ENCODE measurements at places on chromosomes 6 and 20.

DNA sequence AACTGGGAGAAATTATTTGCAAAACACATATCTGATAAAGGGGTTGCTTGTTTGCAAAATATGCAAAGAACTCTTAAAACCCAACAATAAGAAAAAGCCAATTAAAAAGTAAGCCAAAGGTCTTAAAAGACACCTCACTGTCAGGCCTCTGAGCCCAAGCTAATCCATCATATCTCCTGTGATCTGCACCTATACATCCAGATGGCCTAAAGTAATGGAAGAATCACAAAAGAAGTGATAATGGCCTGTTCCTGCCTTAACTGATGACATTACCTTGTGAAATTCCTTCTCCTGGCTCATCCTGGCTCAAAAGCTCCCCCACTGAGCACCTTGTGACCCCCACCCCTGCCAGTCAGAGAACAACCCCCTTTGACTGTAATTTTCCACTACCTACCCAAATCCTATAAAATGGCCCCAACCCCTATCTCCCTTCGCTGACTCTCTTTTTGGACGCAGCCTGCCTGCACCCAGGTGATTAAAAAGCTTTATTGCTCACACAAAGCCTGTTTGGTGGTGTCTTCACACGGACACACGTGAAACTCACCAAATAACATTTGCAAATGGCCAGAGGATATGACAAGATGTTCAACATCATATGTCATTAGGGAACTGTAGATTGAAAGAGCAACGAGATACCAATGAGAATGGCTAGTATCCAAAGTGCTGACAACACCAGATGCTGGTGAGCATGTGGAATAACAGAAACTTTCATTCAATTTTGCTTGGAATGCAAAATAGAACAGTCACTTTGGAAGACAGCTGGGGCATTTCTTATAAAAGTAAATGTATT, 565.0 kb upstream of the ADGRB3 start:
- no peak for DNase-seq

GRCh38 chr6:89508755-89509563, 76.0 kb downstream of the ANKRD6 start:
- peak; percentile 10 for DNase-seq

DNA sequence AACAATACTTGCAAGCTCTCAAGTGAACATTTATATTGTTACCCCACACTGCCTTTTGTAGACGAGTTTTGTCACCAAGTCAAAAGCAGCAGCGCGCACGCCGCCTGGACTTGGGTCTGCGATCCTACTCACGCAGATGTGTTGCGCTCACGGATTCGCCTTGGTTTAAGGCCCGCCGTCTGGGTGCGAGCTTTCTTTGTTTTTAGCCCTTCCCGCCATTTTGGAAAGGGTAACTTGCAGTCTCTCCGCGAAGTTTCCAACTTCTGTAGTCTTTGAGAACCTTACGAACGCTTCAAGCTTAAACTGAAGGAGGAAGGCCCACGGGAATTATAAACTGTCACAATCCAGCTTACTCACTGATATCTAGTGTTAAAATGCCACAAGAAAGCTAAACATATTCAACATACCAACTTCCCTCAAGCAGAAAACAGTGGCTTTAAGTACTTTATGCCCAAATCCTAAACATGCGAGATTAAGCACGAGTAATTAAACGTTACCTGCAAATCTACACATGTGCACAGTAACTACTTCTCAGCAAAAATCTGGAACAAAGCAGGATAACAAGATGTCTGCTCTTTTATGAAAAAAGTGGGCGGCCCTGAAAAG, 80.4 kb upstream of the BTN3A2 start:
- no peak for DNase-seq

GRCh38 chr20:4560667-4561066, 161.0 kb upstream of the PRND start:
- DNase-seq, result no peak

GRCh38 chr6:5846335-5846734, 160.4 kb downstream of the NRN1 start:
- no peak for DNase-seq

DNA sequence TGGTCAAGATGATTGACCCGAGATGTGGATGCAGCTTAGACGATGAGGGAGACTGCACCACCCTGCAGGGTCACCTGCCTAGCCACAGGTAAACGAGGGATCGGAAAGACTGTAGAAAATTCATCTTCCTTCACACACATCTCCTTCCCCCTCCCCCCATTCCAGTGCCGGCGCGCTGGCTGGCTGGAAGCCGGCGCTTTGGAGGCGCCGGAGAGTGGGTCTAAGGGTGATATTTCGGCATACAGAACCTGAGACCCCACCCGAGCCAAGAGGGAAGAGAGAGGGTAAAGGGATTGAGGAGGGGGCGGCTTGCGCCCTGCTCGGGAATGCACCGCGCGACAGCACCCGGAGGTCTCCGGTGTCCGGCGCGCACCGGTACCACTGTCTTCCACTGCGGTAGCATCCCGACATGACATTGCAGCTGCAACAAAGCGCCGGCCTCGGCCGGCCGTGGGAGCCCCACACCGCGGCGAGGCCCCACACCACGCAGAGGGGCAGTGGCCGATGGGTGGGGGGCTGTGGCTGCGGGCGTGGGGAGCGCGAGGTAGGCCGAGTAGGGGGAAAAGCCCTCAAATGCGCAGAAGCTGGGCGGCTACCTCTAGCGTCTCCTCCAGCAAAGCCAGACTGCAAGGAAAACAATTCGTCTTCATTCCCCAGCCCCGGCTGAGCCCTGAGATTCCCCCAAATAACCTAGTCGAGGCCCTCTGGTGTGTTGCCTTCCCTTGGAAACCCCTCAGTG, 984 bp downstream of the TNFRSF21 start:
- DNase-seq, result peak; percentile 35

GRCh38 chr6:36671687-36672375, 6.7 kb upstream of the CDKN1A start:
- DNase-seq, result no peak

DNA sequence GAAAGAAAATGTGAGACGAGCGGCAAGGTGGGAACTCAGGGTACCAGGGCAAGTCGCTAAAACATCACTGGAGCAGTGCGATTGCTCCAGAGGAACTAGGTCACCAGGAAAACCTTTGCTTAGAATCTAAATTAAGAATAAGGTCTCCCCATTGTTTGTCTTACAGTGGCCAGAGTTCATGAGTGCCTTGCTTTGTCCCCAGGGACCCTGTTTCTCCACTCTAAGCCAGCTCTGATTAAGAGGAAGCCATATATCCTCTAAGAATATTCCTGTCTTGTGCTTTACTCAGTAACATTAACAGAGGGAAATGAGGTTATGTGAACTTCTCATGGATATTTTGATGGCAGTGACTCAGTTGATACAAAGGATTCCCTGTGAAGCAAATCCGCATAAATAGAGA, 305.8 kb downstream of the CD83 start:
- DNase-seq, result no peak

GRCh38 chr6:4224067-4224978, 88.9 kb upstream of the ECI2 start:
- no peak for DNase-seq

DNA sequence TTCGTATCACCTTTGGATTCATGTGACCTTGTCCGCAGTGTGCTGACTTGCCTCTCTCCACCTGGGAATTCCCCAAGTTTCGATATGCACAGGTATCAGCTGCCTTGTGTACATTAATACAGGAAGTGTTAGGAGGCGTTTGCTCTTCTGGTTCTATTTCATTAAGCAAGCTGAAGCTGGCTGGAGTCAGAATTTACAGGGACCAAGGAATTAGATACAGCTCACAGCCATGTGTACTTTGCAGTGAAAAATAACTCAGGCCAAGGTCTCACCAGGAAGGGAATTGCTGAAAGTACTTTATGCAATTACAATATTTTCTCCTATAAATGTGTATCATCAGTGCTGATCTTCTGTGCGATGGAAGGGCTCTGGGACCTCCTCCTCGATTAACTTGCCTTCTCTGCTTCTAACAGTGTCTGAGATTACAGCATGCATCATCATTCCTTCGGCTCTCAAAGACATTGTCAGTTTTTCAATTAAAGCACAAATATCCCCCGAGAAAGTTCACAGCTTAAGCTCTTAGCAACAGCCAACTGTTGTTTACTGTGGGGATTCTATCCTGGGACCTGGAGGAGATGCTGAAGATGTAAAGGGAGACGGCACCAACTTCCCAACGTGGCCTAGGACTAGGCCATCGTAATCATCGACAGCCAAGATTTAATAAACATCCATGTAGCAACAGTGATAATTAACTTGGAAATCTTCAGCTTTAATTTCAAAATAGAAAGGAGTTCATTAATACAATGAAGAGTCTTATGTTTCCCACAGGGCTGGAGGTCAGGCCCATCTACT, 13.8 kb upstream of the TIAM2 start:
- DNase-seq, result no peak

- no peak for DNase-seq
Measured at GRCh38 chr20:45621593-45621992, 7.9 kb upstream of the WFDC10A start.

GRCh38 chr6:131414956-131415355, 158.1 kb upstream of the ARG1 start:
- DNase-seq, result no peak

DNA sequence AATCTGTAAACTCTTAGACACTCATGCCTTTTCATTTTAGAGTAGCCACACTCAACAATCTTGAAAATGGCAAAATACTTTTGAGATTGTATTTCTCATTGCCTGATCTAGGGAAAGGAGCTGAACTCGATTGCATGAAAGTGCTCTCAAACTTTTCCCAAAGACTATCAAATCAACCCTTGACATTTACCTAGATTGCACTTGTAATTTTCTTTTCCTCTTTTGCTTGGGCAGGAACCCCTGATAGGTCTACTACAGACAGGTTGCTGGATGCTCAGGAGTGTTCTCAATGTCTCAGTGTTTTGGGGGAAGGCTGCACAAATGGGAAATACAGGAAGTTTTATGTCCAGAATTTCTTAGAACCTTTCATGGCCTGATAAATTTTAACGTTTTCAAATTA, 468.0 kb upstream of the GJE1 start:
- DNase-seq, result no peak

DNA sequence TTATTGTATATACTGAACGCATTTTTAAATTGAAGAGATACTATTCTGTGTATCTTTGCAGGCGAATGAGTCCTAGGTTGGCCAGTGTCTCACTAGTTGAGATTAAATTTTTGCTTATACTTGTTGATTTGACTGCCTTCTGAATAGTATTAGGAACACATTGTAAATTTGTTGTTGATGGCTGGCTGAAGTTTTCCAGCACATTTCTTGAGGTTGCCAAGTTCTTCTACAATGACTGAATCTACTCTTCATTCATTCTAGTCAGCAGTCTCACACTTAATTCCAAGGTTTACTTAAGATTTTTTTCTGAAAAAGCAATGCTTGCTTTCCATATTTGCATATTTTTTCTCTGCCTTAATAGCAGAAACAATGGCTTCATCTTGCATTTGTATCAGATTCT, 151.7 kb downstream of the ZFAND3 start:
- no peak for DNase-seq

GRCh38 chr6:40917603-40918002, 121.4 kb downstream of the UNC5CL start:
- DNase-seq, result no peak

DNA sequence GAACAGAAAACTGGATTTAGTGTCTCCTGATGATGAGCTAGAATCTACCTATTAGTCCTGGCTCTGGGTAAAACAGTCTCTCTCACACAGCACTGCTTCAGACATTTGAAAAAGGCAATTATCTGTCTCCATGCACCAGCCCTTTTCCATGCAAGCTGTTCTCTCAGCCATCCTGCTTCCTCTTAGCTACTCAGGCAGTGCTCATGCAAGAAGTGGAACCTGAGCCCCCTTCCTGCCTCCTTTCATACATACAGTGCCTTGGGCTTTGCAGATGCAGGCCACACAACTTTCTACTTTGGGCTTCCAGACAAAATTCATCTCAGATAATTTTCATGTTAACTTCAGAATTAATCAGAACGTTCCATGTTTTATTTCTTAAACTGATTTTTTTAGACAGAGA, 151.3 kb downstream of the RALGAPA2 start:
- no peak for DNase-seq

- DNase-seq, result no peak
Measured at GRCh38 chr6:62764841-62765240, 446.4 kb upstream of the FKBP1C start.

DNA sequence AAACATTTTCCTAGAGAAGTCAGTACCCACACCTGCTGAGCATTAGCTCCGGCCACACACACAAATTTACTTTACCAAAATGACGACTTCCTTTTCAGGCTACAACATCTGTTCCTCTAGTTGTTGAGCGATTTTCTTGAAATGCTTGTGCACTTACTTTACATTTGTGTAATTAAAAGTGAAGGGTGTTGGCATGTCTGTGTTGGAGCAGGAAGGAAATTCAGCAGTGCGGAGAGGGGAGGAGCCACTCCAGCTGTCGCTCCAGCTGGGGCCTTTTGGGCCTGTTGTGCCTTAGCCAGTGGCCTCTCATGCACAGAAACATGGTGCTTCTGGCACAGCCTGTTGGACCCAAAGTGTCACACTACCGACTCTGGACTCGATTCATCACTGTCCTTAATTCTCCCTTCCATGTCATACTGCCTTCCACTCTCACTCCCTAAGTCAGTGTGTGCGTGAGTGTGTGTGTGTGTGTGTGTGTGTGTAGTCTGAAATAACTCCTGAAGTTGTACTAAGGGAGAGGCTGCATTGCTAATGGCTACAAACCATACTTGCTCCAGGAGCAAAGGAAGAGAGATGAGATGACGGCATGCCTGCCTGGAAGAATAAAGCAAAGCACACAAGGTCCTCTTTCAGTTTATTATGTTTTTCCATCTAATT, 191.8 kb upstream of the ARG1 start:
- no peak for DNase-seq

DNA sequence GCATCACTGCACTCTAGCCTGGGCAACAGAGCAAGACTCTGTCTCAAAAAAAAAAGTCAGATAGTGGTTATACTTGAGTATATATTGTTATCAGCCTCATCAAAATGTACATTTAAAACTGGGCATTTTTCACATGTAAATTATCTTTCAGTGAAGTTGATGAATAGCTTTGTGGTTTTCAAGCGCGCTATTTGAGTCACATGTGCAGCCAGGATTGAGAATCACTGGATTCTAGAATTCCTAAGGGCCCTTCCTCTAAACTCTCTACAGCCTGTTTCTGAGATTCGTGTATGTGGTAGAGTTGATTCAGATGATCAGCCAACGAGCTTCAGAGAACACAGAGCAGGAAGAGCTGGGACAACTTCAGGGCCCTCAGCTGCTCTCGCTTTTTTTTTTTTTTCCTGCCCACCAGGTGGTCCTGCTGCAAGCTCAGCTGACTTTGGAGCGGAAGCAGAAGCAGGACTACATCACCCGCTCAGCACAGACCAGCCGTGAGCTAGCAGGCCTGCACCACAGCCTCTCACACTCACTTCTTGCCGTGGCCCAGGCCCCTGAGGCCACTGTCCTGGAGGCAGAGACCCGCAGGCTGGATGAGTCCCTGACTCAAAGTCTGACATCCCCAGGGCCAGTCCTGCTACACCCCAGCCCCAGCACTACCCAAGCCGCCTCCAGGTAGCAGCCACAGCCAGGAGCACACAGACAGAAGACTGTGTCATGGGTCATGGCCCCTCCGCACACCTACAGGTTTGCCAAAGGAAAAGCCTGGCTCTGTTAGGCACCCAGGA, 18.3 kb downstream of the C20orf173 start:
- no peak for DNase-seq

- DNase-seq, result no peak
Measured at GRCh38 chr6:117448011-117448410, 22.3 kb upstream of the ROS1 start.
